NCI-H1417 treated with DMSO at 0.1 percent for 48 hours (cell line): ENCODE measurements at places on chromosomes 13 and 19.

DNA sequence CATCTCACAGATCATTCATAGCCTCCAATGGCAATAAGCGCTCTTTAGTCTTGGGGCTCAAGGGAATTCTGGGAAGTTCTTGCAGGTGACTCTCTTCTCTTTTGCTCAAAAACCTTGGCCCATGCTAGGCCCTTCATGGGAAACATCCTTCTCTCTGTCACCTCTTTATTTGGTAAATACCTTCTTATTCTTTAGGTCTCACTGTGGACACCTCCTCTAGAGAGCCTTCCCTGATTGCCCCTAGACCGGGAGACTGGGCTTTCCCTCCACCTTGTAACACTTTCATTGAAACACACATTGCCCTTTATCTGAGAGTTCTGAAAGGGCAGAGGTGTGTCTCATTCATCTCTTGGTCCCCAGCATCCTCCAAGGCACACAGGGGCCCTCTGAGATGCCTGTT lies 1.9 kb downstream of the C19orf81 start:
- DNase-seq = no peak

DNA sequence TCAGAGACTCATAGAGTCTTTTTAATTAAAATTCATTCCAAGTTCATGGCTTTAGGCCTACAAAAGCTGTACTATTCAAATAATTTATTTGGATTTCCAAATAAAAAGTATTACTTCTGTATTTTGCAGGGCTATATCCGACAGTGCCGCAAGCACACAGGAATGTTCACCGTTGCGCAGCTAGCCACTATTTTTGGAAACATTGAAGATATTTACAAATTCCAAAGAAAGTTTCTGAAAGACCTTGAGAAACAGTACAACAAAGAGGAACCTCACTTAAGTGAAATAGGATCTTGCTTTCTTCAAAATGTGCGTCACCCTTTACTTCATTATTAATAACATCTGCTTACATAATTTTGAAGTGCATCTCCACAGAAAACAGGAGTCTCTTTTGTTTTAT lies 20.5 kb upstream of the C1QTNF9 start:
- no peak for DNase-seq

DNA sequence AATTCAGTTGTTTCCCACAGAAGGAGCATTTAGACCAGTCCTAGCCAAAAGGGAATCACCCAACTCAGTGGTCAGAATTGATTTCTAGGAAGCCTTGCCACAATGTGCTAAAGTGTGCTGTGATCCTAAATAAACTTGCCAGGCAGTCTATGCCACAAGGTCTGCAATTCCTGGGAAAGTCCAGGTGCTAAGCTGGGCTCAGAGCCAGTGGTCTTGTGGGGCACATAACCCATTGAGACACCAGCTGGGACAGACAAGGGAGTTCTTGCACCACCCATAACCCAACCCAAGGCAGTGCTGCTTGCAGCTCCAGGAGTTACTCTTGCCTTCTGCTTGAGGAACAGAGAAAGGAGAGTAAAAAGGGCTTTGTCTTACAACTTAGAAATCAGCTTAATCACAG lies 489.5 kb upstream of the SPRY2 start:
- DNase-seq = no peak

DNA sequence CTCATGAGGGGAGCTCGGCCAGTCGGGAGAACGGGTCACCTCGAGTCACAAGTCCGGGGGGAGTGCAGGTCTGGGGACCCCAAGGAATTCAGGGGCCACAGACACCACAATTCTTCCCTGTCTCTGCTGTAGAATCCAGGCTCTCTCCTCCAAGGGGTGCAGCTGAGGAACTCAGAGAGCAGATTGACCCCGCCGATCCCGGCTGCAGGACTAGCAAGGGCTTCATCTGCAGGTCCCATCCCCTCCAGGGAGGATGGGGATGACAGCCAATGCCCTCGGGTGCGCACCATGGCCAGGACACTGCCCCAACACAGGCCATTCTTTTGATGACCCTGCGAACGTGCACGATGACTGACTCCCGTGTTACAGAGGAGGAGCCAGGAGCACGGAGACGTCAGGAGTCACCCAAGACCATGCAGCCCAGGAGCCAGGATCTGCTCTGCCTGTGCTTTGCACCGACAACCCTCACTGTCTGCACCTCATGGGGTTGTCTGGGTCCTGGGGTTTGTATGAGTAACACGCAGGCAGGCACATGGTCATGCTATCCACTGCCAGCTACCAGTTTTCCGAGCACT lies 48.5 kb upstream of the TUBGCP3 start:
- no peak for DNase-seq

DNA sequence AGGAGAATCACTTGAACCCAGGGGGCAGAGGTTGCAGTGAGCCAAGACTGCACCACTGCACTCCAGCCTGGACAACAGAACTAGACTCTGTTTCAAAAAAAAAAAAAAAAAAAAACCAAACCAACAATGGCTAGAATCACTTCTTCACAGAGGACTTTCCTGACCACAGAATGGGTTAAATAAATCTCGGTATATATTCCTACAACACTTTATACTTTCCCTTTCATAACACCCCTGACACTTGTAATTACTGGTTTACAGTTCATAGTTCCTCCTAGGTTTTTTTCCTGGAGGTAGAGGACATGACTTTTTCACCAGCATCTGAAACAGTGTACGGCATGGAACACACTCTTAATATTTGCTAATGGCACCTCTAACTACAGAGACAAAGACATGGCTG lies 31.4 kb downstream of the ZDHHC20 start:
- DNase-seq = no peak

DNA sequence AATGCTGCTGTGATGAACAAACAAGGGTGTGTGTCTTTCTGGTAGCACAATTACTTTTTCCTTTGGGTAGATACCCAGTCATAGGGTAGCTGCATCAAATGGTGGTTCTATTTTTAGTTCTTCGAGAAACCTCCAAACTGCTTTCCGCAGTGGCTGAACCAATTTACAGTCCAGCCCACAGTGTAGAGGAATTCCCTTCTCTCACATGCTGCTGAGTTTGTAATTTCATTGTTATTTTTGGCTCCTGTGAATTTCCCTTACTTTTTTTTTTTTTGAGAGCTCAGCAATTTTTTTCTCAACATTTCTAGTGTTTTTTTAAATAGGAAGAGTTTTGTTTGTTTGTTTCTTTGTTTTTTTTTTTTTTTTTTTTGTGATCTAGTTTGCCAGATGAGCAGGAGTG lies 37.5 kb upstream of the ADGRE1 start:
- no peak for DNase-seq

- no peak for DNase-seq
These were observed 69.4 kb upstream of the SPATA13 start for GRCh38 chr13:24091080-24091479.

DNA sequence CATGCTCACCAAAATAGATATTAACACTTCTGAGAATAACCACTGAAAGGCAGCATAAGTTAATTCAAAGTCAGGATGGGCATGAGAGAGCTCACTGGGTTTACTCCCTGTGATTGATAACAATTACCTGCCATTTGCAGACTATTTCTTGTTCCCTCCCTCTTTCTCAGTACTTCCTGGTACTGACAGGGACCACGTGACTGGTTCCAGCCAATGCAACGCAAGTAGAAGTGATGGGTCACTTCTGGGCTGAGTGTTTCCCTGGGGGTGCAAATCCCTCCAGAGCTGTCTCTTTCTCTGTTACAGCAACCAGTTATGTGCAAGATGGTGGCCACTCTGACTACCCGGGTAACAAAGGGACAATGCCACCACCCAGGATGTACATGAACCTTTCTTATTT lies 118.8 kb downstream of the EFNB2 start:
- DNase-seq = no peak

- no peak for DNase-seq
These were observed 239.4 kb downstream of the TEX29 start for GRCh38 chr13:111559612-111560403.

DNA sequence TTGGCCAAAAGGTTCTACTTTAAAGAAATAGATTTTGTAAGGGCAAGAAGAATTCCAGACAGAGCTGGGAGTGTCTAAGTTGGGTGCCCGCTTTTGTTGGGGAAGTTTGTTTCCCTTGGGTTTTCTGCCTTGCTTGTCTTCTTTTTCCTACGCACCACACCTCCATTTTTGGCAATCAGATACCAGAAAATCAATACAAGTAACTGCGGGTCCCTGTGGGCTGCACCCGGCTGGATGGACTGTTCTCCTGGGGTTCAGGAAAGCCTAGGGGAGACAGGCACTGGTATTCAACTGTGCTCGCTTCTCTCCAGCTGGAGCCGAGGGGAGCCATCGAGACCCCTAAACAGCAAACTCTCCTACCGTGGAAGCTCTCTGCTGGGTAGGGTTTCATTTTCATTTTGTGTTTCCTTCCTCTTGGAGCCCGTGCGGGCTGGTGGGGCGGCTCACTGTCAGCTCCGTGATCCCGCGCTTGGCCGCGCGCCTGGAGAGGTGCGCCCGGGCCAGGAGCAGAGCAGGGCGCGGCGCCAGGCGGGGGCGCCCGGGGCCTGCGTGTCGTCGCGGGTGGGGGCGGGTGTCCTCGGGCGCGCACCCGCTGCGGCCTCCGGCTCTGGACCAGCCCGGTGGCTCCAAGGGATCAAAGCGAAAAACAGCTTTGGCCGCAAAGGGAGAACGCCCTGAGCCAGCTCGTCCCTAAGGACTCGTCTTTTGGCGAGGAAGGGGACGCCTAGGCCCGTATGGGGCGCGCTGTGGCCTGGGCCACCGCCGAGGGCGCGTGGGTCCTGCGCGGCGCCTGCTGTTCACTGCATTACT lies 347.2 kb downstream of the ZNF536 start:
- no peak for DNase-seq

GRCh38 chr19:2982561-2982960 lies 5.2 kb downstream of the TLE6 start:
- DNase-seq = no peak

GRCh38 chr13:113845723-113846635 lies 17.9 kb downstream of the GAS6 start:
- DNase-seq = no peak

DNA sequence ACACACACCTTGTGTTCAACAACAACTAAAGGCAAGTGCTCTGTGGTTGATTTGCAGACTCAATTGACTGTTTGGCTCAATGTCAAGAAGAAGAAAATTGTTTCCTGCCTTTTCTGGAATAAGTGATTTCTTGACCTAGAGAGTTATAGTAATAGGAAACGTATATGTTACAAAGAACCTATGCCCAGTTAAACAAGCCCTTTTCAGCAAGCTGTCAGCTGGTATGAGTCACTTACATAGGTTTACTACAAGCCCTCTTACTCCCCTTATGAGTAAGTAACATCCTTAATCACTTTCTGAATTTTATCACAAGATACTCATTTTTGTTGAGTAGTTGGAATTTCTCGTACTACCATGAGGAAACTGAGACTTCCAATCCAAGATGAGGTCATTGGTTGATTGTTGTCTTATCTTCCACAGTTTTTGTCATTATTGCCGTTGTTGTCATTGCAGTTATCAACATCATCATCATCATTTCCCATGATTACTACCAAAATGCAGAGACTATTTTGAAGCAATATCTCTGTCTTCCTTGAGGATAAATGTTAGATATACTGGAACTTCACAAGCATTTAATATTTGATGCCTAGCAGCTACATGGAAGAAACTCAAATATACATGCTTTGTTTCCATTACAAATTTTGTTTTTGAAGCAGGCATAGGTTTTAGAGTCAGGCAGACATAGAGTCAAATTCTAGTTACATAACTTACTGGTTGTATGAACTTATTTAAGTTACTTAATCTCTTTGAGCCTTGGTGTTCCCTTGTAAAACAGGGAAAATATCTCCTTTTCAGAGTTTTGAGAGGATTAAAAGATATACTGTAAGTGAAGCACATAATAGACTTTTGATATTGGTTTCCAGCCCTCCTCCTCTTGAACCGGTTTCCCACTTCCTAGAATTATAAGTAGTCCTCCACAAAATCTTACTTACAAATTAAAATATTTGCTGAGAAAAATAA lies 106.0 kb downstream of the RAP2A start:
- DNase-seq = no peak

DNA sequence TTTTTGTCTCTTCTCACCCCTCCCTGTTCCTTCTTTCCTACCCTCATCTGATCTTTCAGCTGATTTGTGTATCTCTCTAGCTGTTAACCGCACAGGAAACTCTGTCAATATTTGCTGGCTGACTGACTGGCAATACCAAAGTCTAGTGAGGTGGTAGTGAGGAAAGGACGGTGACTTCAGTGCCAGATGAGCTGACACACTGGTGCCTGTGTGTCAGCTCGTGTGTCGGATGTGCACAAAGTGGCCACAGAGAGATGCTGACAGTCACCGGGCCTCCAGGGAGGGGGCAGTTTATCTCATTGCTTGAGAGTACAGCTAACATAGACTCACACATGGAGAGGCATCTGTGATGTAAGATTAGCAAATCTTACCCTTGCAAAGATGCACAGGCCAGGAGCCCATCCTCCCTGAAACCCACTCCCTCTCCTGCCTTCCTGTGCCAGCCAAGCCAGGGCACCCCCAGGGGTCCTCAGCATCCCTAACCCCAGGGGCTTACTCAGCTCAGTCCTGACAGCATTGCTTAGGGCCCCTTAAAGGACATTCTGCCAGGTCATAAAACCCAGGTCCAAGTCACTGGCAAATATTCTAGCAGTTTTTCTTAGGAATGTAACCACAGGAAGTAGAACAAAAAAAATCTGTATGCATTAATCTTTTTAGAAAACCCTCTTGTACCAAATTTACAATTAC lies 80.2 kb downstream of the SHISA2 start:
- DNase-seq = no peak

DNA sequence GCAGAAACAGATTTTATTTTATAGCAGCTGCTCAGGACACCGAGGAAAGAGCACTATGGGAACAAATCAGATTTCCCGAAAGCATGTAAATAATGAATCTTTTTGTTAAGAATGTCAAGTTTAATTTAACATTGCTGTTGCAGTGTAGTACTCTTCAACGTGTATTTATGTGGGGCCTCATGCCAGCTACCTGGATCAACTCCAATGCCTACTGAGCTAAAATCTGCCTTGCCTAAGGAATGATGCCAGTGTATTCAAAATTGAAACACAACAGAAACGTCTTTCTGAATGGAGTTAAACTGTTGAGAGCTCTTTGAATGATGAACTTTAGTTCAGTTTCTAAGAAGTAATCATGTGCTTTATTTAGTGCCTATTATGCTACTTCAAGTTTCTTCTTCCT lies 1379.8 kb upstream of the ATXN8OS start:
- DNase-seq = no peak

DNA sequence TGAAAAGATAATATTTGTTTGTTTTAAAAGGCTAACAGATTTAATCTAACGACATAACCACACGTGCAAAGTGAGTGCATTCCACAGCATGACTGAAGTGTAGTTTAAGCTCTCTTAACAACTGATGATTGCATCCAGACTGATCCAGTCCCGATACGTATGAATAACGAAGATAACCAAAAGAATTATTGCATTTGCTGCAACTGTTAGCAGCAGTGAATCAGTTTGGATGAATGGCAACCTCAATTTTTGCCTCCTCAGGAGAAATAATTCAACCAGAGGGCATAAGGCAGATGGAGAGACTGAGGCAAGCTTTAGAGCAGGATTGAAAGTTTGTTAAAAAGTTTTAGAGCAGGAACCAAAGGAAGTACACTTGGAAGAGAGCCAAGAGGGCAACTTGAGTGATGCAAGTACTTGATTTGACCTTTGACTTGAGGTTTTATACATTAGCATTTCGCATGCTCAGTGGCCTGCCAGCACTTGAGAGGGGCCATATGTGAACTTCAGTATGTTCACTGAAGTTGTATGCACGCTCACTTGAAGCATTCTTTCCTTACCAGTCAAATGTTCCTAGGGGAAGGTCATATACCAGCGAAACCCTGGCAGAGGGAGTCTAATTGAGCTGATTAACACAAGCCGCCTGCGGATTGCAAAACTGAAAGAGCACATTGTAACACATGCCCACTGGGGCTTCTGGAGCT lies 835.0 kb upstream of the PCDH20 start:
- no peak for DNase-seq

- no peak for DNase-seq
These were observed 15.9 kb downstream of the SUGP1 start for GRCh38 chr19:19304186-19304965.
